ENCODE measurements at places on chromosomes 12 and 14.

DNA sequence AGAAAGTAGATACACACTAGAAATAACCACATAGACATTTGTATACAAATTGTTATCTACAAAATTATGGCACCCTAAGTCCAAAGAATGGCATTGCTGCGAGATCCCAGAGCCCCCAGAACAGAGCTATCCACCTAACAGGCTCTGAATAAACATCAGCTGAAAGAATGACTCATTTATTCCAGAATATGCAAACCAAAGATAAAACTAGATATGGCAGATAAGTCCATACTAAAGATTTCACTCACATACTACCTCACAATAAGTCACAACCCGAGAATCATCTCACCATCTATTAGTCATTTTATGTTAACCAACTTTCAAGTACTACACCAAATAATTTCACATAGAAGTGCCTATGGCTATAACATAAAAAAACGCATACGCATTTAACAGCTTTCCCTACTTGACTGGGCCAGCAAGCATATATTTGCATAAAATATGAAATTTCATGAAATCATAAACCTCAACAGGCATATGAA, 5.6 kb downstream of the CNIH1 start:
- peak; percentile 87 for DNase-seq

- DNase-seq, result peak; percentile 86
These were observed at the start of gene DACT1 for GRCh38 chr14:58637391-58638230. Gene DACT1 (plus strand): TSS chr14:58637962. CDS start chr14:58638203, 241 bp downstream.

DNA sequence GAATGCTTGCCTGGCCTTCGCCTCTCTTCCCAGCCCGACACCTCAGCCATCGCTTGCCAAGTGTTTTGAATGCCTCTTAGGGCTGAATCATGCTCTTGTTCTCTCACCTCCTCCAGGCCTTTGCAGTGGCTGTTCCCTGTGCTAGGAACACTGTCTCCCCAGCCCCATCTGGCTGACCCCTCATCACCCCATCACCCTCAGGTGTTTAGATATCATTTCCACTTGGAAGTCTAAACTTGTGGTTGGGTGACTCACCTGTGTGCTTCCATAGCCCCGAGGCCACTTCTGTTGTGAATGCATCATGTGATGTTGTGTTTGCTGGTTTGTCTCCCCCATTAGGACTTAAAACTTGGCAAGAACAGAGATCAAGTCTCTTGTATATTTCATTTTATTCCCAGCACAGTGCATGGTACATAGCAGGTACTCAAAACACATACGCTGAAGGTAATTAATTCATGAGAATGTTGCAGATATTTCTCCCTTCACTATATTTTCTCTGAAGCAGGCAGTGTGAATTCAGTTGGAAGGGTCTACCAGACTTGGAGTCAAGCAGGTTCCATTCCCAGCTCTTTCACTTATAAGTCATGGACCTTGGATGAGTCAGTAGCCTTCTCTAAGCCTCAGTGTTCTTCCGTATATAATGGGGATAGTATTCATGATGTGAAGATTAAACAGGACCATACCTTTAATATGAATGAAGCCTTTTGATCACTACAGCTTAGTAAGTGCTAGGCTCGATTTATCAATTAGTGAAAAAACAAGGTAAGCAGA, 67.8 kb downstream of the HRK start:
- DNase-seq, result no peak

DNA sequence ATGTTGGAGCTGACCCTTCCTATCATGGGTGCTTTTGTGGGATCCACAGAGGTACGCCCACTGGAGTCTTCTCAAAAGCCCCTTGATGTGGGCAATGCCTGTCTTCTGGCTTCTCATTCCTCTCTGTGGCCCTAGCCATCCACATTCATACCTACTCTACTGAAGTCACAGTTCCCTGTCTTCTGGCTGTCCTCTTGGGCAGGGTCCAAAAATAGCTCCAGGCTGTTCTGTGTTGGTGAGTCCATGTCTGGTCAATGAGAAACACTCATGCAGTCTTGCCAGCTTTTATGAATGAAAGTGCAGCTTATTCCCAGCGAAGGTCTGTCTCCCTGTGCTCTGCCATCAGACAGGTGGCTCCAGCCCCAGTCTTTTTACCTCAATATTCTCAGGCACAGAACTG, 135.9 kb upstream of the MDM1 start:
- DNase-seq, result no peak

GRCh38 chr14:75156901-75157300, 19.5 kb downstream of the TMED10 start:
- no peak for DNase-seq

DNA sequence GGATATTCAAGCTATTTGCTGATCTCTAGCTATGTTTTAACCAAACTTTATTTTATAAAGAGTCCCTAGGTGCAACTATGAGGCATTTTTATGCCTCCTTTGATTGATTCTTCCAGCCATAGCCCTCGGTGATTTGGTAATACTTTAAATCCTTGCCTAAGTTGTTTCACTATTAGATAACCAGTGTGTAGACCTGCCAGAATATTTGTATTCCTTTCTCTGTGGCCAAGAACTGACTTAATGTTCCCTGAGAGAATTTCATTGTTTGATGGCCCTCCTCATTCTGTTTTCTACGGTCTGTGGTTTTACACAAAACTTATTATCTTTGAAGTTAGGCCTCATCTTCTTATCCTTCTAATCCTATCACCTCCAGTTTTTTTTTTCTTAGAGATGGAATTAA, 109.7 kb upstream of the MDGA2 start:
- no peak for DNase-seq

- DNase-seq, result peak; percentile 98
These were observed 3.0 kb downstream of the TMEM253 start for GRCh38 chr14:21103710-21104447.

DNA sequence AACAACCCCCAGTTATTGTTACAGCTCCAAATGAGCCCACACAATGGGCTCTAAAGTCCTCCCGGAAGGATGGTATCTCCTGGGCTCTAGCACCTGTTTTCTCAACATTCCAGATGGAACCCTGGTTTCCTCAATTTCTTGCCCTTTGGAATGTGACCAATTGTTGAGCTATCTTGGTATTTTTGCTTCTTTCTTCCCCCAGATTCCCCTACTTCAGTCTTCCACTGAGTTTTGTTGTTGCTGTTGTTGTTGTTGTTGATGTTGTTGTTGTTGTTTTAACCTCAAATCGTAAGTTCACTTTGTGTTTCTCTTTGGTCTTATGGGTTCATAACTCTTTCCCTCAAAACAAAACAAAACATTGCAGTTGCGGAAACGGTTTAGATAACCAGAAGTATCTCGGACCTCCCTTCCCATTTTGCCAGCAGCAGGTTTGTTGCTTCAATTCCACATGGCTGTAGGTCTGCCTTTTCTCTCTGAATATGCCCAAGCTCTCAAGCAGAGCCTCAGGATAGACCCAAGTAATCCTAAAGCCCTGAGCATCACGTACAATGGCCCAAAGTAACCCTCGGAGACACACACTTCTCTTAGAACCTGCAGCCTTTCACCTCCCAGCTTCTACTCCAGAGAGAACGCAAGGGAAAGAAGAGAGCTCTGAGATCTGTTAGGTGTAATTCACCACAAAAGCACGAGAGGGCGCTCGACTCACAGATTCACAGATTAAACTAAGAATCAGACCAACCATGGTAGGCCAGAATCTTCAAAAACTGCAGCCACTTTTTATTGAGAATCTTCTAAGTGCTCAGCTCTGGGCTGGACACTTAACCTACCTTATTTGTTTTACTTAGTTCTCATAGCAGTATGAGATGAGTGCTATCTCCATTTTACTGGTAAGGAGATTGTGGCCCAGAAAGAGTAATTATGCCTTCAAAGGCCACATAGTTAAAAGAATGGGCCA, 1.0 kb upstream of the DDX23 start:
- DNase-seq, result peak; percentile 95

- peak; percentile 33 for DNase-seq
These were observed 242.0 kb downstream of the NEDD1 start for GRCh38 chr12:97148941-97149559.

- peak; percentile 80 for DNase-seq
These were observed 120.1 kb upstream of the MAX start for GRCh38 chr14:65222440-65222858.

GRCh38 chr12:89983622-89984021, 275.0 kb upstream of the ATP2B1 start:
- no peak for DNase-seq

- no peak for DNase-seq
These were observed 181.5 kb downstream of the VRK1 start for GRCh38 chr14:96978525-96979272.

- no peak for DNase-seq
These were observed 117.0 kb upstream of the MDM1 start for GRCh38 chr12:68449196-68449595.

DNA sequence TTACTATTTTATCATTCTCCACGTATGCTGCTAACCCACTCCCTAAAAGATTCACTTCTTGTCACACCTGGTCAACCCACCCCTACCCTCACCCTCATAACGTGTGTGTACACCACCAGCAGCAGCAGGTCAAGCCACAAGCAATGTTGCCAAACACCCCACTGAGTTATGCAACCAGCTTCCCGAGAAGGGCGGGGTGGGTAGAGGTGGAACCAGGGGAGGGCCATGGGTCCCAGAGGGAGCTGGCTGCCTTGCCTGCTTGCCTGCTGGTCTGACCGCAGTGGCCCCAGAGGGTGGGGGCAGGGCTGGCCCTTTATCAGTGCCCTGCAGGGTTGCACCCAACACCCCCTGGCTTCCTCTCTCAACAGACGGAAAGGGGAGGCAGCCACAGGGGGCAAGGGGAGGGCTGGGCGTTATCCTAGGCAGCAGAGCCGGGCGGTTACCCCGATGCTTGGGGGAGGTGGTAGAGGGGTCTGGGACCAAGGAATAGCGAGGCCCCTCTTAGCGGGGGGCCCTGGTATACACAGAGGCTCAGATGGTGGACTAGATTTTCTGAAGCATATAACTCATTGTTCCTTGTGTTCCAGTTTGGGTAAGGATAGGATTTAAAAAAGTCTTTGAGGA, 3.5 kb upstream of the NFE2 start:
- DNase-seq, result peak; percentile 71

GRCh38 chr14:54775486-54776140, 127.0 kb downstream of the GCH1 start:
- DNase-seq, result no peak

- no peak for DNase-seq
These were observed 94.1 kb downstream of the LGMN start for GRCh38 chr14:92654239-92654901.

DNA sequence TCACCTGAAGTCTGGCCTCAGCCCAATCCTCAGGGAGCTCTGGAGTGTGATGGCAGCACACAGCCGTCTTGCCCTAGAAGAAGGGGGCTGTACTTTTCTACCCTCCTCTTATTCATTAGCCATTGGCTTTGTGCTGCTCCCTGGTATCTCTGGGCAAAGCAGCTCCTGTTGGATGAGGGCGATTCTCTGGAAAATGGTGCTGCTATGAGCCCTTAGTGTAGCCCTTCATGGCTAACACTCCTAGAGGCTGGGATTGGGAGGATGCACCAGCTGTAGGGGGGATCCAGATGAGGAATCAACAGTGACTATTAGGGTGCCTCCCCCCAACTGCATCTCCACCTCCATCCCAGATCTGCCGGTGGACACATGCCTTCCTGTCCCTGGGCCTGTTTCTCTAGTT, 32.6 kb downstream of the RPH3A start:
- no peak for DNase-seq

- no peak for DNase-seq
These were observed 46.0 kb downstream of the DGLUCY start for GRCh38 chr14:91159906-91160305.

- DNase-seq, result no peak
These were observed 6.7 kb downstream of the ACTR6 start for GRCh38 chr12:100207311-100207710.

- DNase-seq, result peak; percentile 81
These were observed 35.7 kb upstream of the TMEM263 start for GRCh38 chr12:106919910-106920544.

DNA sequence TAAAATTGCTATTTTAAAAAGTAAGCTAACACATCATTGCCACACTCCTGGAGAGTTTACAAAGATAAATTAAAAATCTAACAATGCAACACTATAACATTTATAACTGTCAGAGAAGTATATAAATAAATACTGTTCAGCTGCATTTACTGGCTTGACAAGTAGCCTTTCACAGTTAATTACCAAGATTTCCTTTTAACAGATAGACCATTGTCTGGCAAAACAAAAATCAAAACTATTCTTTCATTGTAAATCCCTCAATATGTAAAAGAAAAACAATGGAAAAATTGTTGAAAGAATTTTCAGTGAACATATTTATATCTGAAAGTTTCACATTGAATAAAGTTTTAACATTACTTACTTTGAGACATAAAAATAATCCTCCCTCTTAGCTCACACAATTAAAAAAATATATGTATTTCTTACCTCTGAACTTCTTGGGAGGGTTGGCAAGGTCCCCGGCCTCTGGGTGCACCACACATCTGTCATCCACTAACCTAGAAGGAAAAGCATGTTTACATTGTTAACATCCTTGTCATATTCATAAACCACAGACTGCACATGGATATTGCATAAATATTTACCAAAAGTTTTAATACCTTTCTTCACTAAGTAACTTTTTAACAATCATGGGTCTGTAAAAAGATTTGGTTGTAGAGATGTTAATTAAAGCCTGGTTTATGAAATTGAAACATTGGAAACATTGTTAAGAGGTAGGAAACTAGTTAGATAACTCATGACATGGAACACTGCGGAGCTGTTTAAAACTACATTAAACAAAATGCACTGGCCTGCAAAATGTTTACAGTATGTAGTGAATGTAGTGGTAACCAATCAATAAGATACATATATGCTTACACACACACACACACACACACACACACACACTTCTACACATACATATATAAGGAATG, 43.0 kb downstream of the ITPR2 start:
- DNase-seq, result peak; percentile 86

- no peak for DNase-seq
These were observed 13.9 kb downstream of the MFAP5 start for GRCh38 chr12:8648576-8649205.

GRCh38 chr12:119699199-119699760, 31.3 kb downstream of the PRKAB1 start:
- no peak for DNase-seq

DNA sequence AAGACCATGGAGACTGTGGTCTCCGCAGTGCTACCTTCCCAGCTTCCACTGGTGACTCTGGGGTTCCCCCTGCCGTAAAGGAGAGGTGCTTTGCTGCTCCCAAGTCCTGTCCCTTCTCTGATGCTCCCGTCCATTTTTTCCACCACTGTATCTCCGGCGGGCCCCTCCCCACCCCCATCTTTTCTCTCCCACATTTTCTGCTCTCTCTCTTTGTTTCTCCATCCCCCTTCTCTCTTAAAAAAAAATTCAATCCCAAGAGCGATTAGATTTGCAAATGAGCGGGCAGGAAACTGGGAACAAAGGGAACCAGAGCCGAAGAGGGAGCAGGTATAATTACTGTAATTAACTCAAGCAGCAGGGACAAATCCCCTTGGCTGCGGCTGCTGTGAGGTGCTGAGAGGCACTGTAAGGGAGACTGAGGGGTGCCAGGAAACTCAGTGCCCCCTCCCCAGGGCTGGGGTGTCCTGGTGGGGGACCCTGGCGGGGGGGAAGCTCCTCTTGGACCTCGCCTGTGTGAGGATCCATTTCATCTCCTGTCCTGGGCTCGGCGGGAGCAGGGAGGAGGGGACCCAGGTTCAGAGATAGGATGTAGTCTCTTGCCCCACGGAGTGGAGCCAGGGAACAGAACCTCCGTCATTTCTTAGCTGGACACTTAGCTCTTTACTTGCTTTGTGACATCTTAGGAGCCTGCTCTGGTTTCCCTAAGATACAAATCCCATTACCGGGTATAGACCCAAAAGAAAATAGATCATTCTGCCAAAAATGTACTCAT, 140.4 kb upstream of the NRXN3 start:
- DNase-seq, result peak; percentile 9

Data from choroid plexus epithelial cell (primary cell).